ENCODE measurements at places on chromosomes 2 and 18. TPM values are rescaled to one million over a fixed set of nuclear protein-coding genes. Genes with fewer than 3 reads are reported as not detected.

- no peaks in the 10 kb centered on the region for H3K4me1 ChIP-seq
- H3K4me3 ChIP-seq = peak within 1 kb of the TSS; percentile 23
- H3K27ac ChIP-seq = no peak within 1 kb of the TSS
- peaks cover 12% of the 10 kb centered on the region for H3K27me3 ChIP-seq
Measured at GRCh38 chr2:74499267-74499939, at the start of gene LBX2. Gene LBX2 (minus strand): TSS chr2:74499603. CDS start chr2:74499537, 66 bp downstream.

GRCh38 chr2:96747061-96747617 is 7.3 kb upstream of the LMAN2L start:
- H3K27ac ChIP-seq = no peak overlapping the region
- no peak for DNase-seq
- no peaks in the 10 kb centered on the region for H3K36me3 ChIP-seq
- no peak overlapping the region for H3K4me3 ChIP-seq

- peaks cover 4% of the 10 kb centered on the region for H3K36me3 ChIP-seq
- DNase-seq = no peak
- no peaks in the 10 kb centered on the region for H3K27me3 ChIP-seq
- H3K4me3 ChIP-seq = no peak overlapping the region
Measured at GRCh38 chr2:178484245-178485041, 4.2 kb downstream of the PLEKHA3 start.

DNA sequence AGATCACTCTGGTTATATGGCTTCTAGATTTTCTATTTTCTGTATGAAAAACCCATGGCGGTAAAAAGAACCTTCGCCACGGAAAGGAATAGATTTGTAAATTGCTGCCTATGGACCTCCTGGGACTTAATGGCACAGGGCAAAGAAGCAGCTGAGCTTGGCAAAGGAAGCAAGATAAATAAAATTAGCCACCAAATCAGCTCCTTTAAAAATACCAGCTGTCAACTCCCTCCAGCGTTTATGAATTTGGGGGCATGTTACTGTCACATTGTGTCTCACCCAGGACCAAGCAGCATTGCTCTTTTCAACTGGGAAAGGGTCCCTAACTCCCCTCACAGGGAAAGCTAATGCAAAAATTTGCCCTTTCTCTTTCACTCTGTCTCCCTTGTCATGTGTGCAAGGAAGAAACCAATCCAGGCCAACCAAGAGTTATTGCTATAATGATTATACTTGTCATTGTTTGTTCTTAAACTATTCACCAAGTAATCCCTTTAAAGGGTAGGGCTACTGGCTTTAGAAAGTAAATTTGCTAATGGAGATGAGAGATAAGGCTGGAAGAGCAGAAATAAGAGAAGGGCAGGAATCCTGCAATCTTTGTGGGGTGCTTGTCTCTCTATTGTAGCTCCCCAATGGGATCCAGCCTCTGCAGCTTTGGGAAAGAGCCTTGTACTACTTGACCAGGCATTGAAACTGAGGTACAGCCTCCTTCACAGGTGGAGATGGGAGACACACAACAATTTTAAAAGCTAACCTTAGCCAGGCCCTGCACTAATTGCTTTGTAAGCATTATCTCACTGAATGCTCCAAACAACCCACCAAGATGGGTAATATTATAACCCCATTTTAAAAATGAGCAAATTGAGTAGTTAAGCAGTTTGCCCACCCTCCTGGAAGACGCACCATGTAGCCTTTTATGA is 119.1 kb upstream of the KLF7 start:
- no peaks in the 10 kb centered on the region for H3K4me1 ChIP-seq
- H3K4me3 ChIP-seq = no peak overlapping the region
- H3K27ac ChIP-seq = no peak overlapping the region
- no peaks in the 10 kb centered on the region for H3K27me3 ChIP-seq
- no peak for DNase-seq

The GMCL1 gene
- total RNA-seq = 14.0 TPM

DNA sequence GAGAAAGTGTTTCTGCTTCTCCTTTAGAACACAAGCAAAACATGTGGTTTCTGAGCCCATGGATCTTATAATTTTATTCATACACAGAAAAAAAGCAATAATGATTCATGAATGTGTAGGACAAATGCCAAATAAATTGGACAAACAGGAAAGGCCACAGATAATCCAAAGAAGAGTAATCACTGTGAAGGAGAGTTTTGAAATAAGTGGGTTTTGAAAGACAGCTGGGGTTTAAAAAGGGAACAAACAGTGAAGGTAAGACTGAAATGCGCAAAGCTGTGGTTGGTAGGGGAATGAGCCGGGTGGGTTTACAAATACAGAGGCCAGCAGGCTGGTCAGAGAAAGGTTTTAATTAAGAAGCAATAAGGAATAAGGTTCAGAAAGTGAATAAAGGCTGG is 50.0 kb upstream of the MBOAT2 start:
- H3K27me3 ChIP-seq = no peaks in the 10 kb centered on the region
- no peak for DNase-seq
- no peaks in the 10 kb centered on the region for H3K4me1 ChIP-seq
- H3K4me3 ChIP-seq = no peak overlapping the region
- no peak overlapping the region for H3K27ac ChIP-seq

The AGXT gene
- 0.09 TPM for total RNA-seq

DNA sequence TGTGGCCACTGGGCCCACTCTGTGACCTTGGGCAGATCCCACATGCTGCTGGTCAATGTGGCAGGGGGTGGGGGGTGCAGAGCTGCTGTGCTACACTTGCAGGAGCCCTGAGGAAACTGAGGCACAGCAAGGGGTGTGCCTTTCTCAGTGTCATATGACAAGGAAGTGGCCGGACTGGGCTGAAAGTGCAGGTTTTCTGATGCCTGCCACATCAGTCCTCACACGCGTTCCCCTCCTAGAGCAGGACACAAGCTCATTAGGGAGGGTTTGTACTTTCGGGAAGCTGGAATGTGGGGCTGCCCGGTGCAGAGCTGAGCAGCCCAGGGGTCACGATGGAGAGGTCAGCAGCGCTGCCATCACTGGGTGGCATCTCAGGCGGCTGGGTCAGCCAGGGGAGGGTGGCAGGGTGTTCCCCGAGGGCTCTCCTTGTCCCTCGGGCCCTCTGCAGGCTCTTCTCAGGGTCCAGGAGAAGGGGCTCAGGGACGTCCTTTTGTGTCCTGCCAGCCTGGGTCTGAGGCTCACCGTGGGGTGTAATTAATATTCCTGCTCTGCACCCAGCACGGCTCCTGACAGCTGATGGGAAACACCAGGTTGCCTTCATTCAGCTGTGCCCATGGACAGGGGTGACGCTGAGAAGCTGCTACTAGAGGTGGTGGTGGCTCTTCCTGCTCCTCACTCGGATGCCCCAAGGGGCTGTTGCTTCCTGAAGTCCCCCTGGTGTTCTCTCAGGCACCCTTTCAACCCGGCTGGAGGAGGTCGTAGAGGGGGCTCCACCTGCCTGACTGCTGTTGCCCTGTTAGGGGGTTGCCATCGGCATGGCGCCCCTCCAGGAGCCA is 62.1 kb upstream of the HDAC4 start:
- no peak overlapping the region for H3K27ac ChIP-seq
- H3K4me3 ChIP-seq = no peak overlapping the region
- H3K4me1 ChIP-seq = no peaks in the 10 kb centered on the region
- DNase-seq = peak; percentile 32
- H3K36me3 ChIP-seq = peaks cover 2% of the 10 kb centered on the region

The DNAJC5G gene
- not detected for total RNA-seq

DNA sequence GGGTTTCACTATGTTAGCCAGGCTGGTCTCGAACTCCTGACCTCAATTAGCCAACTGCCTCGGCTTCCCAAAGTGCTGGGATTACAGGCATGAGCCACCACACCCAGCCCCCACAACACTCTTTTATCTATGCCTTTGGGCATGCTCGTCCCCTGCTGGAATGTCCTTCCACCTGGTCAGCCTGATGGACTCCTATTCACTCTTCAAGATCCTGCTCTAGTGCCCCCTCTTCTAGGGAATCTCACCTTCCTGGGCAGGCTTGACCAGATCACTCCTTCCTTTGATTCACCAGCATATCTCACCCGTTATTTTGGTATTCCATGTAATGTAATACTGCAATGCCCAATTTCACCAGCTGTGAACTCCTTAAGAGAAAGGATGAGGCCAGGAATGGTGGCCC is 13.9 kb upstream of the SLC66A3 start:
- no peak overlapping the region for H3K27ac ChIP-seq
- DNase-seq = peak; percentile 7
- H3K27me3 ChIP-seq = no peaks in the 10 kb centered on the region
- no peaks in the 10 kb centered on the region for H3K4me1 ChIP-seq
- H3K4me3 ChIP-seq = no peak overlapping the region

DNA sequence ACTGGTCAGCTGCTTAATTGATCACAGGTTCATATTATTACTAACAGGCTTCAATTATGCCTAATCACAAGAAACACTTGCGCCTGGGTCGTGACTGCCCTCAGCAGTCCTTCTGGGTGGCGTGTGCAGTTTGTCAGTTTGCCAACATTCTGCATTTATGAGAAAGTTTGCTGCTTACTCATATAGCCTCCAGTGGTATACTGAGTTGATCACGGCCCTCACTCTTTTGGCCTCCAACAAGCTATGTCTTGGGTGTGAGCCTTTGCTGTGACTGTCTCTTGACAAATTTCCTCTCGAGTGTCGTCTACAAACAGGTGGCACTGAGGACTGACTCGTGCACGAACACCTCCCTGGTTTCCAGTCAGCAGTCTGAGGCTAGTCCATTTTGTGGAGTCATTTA is 27.3 kb downstream of the DCDC2C start:
- H3K27ac ChIP-seq = no peak overlapping the region
- no peaks in the 10 kb centered on the region for H3K4me1 ChIP-seq
- H3K36me3 ChIP-seq = no peaks in the 10 kb centered on the region
- H3K27me3 ChIP-seq = no peaks in the 10 kb centered on the region
- H3K4me3 ChIP-seq = no peak overlapping the region

The RAB6C gene
- 0.19 TPM for total RNA-seq

Data from kidney (tissue), 22 donors.